HEK293T (cell line): ENCODE measurements at places on chromosomes 1 and 21.
A peak's percentile ranks its signal among the peaks of the same experiment; 100 is the strongest.

GRCh38 chr21:38333301-38334272 is 76.8 kb downstream of the KCNJ15 start:
- no peak for DNase-seq

DNA sequence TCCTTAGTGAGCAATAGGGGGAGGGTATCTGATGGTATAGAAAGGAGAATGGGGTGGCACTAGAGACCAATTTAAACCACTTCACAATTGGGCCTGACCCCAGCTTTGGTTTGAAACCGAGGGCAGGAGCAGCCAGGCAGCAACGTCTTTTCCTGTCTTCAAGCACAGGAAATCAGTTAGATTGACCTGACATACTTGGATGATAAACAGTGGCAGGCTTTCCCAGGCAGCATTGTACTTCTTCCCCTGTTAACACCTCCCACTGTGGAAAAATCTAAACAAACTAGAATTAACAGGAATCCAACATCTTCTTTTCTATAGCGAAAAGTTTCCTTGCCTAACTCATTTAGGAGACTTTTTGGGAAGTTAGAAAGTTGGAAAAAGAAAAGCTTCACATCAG is 40.6 kb downstream of the SELL start:
- no peak for DNase-seq

DNA sequence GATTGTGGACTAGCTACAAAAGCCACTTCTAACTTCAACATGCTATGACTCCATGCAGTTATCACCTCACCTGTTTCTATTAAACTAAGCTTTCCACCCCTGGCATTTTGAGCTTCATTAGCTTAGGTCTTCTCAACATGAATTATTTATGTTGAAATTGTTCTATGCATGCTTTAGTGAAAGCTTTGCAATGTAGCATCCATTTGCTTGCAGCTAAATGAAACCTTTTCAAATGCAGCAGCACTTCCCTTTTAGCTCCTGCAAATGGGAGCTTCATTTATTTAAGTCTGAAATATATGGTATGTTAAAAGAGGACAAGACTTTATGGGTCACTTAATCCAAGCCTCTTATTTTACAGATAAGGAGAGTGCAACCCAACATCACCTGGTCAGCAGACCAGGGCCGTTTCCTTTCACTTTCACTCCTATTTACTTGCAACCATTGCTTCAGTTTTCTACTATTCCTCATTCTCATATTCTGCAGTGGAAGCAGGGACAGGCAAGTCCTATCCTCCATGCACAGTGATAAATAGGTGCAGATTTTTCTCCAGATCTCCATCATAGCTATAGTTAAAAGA is 56.4 kb upstream of the SAMSN1 start:
- no peak for DNase-seq

DNA sequence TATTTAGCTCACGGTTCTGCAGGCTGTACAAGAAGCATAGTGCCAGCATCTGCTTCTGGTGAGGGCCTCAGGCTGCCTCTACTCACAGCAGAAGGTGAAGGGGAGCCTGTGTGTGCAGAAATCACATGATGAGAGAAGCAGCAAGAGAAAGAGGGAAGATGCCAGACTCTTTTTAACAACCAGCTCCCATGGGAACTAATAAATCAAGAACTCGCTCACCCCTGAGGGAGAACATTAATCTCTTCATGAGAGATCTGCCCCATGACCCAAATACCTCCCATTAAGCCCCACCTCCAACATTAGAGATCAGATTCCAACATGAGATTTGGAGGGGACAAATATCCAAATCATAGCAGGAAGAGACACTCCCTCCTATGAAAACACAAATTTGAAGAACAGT is 74.1 kb downstream of the OLFML2B start:
- DNase-seq, result no peak

DNA sequence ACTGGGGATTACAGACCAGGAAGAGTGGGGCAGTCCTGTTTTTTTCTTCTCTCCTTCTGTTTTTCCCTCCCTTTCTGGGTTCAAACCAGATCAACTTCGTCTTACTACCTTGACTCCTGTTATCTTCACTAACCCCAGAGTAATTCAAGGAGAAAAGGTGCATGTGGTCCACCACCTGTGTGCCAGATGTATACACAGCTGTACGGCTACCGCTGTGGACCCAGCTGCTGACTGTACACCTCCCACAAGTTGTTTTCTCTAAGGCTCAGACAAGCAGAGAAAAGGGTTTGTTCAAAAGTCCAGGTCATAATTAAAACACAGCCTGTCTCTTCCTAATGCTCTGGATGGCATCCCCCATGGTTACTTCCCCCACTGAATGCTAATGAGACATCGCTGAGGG is 102.1 kb downstream of the LMX1A start:
- DNase-seq, result no peak

GRCh38 chr21:37658817-37659458 is 257.3 kb downstream of the KCNJ6 start:
- DNase-seq, result no peak

DNA sequence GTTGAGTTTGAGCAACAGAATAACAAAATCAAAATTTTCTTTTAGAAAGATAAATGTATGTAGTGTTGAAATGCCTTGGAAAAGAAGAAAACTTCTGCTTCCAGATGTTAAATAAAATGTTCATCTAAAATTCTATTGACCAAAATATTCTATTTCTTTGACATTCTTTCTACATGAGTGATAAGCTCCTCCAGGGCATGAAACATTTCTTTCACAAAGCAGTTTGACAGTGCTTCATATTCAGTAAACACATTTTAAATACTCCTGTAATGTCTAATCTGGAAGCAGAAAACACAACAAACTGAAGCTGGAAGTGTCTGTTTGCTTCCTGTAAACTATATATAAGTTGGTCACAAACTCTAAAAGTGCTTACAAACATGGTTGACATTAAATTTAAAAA is 61.5 kb downstream of the RGS21 start:
- no peak for DNase-seq

DNA sequence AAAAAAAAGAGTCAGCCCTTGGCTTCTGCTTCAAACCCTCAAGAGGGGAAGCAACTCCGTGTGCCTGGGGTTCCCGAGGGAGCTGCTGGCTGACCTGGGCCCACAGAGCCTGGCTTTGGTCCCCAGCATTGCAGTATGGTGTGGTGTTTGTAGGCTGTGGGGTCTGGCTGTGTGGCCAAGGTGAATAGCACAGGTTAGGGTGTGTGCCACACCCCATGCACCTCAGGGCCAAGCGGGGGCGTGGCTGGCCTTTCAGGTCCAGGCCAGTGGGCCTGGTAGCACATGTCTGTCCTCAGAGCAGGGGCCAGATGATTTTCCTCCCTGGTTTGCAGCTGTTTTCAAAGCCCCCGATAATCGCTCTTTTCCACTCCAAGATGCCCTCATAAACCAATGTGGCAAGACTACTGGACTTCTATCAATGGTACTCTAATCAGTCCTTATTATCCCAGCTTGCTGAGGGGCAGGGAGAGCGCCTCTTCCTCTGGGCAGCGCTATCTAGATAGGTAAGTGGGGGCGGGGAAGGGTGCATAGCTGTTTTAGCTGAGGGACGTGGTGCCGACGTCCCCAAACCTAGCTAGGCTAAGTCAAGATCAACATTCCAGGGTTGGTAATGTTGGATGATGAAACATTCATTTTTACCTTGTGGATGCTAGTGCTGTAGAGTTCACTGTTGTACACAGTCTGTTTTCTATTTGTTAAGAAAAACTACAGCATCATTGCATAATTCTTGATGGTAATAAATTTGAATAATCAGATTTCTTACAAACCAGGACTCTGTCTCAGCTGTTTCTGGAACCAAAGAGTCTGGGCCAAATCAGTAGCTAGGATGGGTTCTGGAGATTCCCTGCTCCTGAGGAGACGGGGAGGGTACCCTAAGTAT is 26.8 kb upstream of the KDM4A start:
- no peak for DNase-seq

- no peak for DNase-seq
Measured at GRCh38 chr1:152901631-152902030, 6.7 kb upstream of the IVL start.

- DNase-seq, result peak; percentile 74
Measured at GRCh38 chr1:31633117-31633516, 11.6 kb downstream of the PEF1 start.

DNA sequence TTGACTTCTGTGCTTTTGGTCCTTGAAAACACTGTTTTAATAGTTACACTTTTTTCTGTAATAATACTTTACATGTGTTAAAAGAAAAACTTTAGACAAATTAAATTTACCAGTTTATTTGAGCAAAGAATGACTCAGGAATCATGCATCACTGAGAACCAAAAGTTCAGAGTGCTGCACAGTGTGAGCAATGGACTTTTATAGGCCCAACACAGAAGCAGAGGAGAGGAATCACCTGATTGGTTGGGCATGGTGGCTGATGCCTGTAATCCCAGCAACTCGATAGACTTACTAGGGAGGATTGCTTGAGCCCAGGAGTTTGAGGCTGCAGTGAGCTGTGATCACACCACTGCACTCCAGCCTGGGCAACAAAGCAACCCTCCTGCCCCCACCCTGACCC is 29.3 kb downstream of the ZNF648 start:
- DNase-seq, result no peak

- DNase-seq, result no peak
Measured at GRCh38 chr21:35401476-35401875, 352.4 kb upstream of the RUNX1 start.

- DNase-seq, result no peak
Measured at GRCh38 chr1:155479205-155479604, 83.4 kb downstream of the ASH1L start.

GRCh38 chr1:92752719-92753118 is 32.2 kb downstream of the EVI5 start:
- no peak for DNase-seq

DNA sequence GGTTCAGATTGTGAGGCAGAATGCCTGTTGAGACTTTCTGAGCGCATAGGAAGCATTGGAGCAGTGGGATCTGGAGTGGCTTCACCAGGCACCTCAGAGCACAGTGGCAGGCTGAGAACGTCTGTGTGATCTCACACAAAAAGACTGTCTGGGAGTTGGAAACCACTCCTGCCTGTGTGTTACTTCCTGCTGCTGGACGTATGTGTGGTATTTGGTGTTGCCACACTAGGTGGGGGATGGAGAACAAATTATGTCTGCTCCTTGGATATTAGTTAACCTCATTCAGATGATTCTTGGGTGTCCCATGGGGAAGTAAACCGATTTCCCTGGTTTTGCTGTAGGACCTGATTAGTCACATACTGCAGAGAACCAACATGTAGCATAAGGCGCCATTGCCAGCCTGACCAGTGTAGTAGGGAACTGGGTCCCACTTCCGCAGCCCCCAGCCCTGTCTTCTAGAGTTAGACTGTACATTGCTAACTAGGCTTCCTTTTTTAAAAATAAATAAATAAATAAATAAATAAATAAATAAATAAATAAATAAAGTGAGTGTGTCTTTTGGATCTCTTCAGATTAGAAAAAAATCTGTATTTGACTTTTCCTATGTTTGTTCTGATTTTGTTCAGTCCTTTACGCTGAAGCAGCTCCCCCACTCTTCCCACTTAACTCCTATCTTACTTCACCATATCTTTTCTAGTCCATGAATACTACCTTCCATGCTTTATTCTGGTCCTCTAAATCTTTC is 26.9 kb downstream of the UCK2 start:
- no peak for DNase-seq

DNA sequence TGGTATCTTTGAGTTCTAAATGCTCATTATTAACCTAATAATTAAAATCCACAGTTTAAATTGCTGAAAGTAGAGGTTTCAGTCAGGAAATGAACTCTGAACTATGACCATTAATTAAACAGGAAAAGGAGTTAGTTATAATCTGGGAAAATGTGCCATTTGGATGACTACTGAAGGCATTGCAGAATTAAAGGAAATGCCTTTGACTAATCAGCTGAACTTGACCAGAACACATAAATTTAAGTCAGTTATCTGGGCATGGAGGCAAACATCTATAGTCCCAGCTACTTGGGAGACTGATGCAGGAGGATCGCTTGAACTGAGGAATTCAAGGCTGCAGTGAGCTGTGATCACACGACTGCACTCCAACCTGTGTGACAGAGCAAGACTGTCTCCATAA is 31.9 kb downstream of the SLC44A5 start:
- no peak for DNase-seq

- no peak for DNase-seq
Measured at GRCh38 chr1:20753589-20753988, 21.1 kb upstream of the SH2D5 start.

- peak; percentile 60 for DNase-seq
Measured at GRCh38 chr1:30089024-30089430, 634.4 kb downstream of the MATN1 start.

GRCh38 chr1:243572940-243573339 is 277.1 kb downstream of the AKT3 start:
- no peak for DNase-seq

DNA sequence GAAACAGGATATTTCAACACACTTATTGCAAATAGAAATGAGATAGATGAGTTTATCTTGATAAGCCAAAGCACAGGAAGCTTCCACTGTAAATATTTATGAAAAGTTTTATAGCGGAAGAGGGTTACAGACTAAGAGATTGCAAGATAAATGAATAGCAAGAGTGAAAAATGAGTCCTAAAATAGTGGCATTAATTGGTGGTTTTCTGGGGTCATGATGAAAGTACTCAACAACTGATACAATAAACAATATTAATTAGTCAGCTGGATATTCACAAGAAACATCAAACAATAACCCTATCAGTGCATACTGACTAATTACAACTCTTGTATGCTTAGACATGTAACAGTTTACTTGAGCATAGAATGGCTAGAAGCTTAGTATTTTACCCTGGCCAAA is 154.8 kb upstream of the CHODL start:
- no peak for DNase-seq

- DNase-seq, result no peak
Measured at GRCh38 chr1:167137793-167138510, 44.1 kb downstream of the STYXL2 start.

- DNase-seq, result no peak
Measured at GRCh38 chr1:32144033-32144432, 35.4 kb upstream of the TXLNA start.

DNA sequence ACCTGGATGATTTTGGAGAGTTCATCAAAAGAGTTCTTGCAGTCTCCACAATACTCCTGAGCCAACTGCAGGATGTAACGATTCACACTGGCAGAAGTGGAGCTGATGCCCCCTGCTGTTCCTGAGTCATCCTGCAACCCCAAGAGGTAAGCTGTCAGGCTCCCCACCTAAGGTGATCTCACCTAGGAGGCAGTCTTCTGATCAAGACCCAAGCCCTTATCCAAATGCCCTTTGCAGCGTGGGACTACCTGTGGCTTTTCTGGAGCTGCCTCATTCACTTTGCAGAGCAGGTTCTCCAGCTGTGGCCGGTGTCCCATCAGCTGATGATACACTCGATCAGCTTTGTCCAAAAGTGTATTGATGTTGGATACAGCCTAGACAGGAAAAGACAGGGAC is 96.4 kb downstream of the UBR4 start:
- DNase-seq, result peak; percentile 28

DNA sequence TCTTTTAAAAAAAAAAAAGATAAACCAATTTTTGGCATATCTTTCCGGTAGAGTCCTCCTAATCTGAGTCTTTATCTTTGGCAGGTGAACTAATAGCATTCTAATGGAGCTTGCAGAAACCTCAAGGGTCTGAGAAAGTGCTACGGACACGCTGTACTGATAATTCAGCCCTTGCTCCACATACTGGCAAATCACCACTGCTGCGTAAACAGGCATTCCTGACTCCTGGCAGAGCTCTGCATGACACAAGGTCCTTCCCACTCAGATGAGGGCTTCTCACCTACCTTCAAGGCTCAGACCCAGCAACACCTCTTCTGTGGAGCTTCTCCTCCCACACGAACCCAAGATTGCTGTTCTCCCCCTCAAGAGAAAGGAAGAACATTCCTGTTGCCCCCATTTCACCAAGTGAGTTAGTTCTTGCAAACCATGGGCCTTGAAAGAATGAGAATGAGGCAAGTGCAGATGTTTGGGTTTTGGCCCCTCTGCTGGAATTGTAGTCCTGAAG is 48.0 kb downstream of the LYST start:
- DNase-seq, result no peak

GRCh38 chr1:44557778-44558177 is 116.5 kb downstream of the TMEM53 start:
- no peak for DNase-seq
